ENCODE measurements at places on chromosomes 16 and 17.

DNA sequence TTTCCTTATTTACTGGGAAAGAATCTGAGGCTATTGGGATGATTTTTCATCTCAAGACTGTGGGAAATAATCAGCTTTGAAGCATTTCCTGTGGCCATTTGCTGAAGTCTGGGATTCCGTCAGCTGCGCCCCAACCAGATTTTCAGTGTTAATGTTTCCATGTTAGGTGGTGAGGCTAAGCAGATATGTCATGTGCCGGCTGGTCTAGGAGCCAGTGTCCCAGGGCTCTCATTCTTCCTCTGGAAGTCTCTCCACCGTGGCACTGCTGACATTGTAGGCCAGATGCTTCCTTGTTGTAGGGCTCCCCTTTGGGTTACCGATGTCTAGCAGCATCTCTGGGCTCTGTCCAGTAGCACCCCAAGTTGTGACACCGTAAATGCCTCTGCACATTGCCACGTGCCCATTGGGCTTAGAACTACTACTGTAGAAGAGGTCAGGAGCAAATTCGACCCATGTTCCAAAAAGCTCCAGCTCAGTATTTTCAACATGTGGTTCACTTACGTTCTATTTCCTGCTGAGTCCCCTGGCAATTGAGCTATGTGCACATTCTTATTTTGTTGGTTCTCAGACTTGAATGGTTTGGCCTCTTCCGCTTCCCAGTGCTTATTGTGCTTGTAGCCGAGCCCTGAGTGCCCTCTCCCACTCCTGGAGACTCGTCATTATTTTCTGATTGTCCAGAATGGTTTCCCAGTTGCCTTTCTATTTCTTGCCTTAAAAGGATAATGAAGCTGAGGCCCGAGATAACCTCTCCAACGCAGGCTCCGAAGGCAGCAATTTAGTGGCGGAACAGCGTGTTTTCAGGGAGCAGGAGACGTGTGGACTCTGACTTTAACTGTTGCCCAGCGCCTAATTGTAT lies 82.2 kb downstream of the SPECC1 start:
- no peak for DNase-seq

DNA sequence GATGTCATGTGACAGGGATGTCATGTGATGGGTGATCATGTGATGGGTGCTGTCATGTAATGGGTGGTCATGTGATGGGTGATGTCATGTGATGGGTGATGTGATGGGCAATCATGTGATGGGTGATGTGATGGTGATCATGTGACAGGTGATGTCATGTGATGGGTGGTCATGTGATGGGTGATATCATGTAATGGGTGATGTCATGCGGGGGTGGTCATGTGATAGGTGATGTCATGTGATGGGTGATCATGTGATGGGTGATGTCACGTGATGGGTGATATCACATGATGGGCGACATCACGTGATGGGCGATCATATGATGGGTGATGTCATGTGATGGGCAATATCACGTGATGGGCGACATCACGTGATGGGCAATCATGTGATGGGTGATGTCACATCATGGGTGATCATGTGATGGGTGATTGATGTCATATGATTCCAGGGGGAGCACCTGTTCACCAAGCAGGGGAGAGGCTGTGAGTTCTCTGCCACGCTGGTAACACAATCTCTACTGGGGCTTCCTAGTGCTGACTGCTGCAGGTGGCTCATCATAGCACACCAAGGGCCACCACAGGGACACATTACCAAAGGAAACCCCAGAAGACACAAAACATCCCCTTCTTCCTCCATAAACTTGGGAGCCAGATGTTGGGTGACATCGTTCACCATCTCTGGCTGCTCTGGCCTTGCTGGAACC lies 16.5 kb downstream of the CD300LB start:
- DNase-seq: no peak

DNA sequence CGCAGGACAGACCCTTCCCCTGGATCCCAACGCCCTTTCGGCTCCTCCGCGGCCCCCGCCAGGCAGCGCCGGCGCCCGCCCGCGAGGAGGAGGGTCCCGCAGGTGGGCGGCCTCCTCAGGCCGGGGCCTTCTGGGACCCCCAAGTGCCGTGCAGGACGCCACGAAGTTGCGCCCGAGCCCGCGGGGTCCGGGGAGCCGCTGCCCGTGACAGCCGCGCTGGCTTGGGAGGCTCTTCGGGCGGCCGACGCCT lies 504 bp downstream of the ERN1 start:
- no peak for DNase-seq

GRCh38 chr17:43560461-43561427 lies 14.6 kb upstream of the ETV4 start:
- DNase-seq: no peak

- DNase-seq: peak; percentile 42
Observed at GRCh38 chr17:27457731-27458523, 1.7 kb downstream of the KSR1 start.

DNA sequence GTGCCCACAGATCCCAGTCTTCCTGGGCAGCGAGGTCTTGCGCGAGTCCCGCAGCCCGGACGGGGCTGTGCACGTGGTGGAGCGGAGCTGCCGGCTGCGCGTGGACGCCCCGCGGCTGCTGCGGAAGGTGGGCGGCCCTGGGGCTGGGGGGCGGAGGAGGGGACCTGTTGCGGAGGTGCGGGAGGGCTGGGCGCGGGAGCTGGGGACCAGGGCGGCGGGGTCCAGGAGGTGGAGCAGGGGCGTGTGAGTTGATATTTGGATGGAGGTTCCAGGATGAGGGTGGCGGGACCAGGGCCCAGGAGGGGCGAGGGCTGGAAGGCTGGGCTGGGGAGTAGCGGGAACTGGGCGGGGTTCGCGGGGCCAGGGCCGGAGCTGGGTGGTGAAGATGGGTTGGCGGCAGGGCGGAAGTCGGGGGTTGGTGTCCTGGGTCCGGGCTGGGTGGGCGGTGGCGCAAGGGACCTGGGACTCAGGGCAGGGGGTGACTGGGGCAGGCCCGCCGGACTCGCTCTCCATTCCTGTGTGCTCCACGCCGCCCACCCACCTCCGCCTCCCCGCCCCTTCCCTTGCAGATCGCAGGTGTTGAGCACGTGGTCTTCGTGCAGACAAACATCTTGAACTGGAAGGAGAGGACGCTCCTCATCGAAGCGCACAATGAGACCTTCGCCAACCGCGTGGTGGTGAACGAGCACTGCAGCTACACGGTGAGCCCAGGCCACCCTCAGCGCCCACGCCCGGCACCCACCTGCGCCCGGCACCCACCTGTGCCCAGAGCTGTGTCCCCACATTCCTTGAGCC lies 29.6 kb downstream of the SEC14L5 start:
- no peak for DNase-seq

- DNase-seq: peak; percentile 47
Observed at GRCh38 chr17:491086-492021, 138.7 kb upstream of the RPH3AL start.

- no peak for DNase-seq
Observed at GRCh38 chr16:7270823-7271222, 61.8 kb upstream of the RBFOX1 start.

DNA sequence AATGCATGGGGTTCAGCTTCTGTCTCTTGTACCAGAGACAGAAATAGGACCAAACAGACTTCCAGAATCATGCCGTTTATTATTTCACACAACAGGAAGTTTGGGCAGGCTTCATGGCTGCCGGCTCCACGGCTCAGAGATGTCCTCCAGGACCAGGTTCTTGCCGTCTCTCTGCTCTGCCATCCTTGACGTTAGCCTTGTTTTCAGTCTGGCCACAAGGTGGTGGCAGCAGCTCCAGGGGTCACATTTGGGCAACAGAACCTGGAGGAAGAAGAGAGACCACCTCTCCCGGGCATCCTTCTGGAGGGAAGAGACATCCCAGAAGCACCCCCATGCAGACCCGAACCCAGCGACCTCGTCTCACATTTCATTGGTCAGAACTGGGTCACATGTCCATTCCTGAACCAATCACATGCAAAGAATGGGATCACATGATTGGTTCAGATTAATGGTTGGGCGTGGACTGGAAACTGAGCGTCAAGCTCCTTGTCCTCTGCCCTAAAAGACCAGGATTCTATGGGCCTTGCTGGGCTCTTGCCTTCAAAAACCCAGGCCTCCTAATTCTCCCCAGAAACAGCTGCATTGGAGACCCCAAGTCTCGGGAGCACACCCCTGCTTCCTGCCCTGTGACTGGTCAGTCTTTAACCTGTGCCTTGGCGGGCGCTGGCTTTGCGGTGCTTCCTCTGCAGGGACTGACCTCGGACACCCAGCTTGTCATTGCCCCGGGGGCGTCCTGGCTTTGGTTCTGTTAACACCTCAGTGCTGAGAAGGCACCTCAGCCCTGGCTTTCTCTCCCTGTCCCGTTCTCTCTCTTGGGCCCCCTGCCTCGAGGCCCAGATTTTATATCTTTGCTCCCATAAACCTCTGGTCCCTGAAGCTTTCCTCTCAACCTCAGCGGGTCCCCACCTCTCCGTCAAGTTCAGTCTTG lies 63.3 kb downstream of the IRF8 start:
- DNase-seq: no peak

DNA sequence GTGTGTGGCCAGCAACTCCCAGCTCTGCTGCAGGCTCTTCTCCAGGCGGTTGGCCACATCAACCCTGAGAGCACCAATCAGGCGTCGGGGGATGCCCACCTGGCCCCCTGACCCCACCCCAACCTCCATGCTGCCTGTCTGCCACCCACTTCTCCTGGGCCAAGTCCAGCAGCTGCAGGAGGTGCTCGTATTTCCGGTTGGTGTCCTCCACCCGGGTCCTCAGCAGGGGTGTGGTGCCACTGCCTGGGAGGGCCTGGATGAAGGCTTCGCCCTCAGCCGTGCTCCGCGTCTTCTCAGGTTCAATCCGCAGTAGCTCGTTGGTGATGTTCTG lies 44.6 kb downstream of the UBN1 start:
- no peak for DNase-seq

GRCh38 chr17:82180776-82181528 lies 31.7 kb downstream of the CCDC57 start:
- DNase-seq: no peak

- DNase-seq: no peak
Observed at GRCh38 chr17:49848019-49848473, at the start of gene TAC4. TSS of gene TAC4 (minus strand) at chr17:49848069. CDS start at chr17:49848017, 52 bp downstream.

DNA sequence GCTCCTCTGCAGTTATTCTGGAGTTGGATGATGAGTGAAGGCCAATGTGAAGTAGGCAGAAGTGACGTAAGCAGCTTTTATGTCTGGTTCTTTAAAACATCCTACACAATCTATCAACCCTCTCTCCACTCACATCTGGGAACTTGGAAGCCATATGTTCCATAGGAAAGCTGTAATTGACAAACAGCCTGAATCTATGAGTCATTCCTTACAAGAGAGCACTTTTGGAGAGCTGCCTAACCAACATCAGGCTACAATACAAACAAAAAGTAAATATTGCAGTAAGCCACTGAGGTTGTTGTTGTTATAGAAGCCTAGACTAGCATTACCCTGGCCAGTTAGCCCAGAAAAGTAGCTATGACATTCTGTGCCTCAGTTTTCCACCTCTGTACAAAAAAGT lies 5.9 kb downstream of the CCL7 start:
- peak; percentile 85 for DNase-seq

DNA sequence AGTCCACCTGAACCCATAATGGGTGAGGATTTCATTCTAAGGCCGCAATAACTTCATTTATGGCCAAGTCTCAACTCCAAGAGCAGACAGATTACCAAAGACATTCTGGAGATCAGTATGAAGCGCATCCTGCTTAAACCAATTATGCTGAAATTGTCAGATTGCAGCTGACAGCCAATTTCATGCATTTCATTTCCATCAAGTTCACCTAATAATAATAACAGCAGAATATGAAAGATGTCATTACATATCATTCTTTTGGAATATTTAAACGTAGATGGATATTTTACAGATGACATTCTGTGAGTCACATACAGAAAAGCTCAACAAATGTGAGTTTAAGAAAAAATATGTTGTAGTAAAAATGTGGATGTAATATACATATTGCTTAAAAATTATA lies 54.9 kb upstream of the NACA2 start:
- DNase-seq: no peak

DNA sequence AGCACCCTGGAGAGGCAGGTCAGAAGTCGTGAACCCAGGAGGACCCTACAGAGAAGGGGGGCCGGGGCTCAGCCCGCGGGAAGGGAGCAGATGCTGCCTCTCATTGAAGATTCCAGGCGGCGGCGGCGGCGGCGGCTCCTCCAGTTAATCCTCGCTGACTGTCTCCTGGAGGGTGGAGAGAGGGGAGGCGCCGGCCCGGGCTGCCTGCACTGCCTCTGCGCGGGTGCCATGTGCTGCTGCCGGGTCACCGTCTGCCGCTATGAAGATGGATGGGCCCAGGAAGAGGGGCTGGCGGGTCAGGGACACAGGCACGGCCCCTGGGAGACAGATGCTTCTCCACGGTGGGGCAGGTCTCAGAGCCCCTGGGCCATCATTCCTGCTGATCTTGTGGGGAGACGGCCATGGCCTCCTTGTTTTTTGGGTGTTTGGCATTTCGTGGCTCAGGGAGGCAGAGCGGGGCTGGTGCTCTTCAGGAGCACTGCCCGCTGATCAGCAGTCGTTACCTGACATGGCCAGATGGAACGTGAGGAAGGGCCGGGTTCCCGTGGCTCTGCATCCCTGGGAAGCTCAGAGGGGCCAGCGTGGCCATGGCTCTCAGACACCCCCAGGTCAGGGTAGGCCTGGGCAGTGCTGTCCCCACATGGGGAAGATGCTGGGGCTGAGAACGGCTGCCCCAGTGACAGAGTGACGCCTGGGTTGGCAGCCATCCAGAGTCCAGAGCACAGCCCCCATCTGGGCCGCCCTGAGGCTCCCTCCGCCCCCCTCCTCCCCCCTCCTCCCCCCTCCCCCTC lies 36.1 kb downstream of the GINS2 start:
- DNase-seq: peak; percentile 19

DNA sequence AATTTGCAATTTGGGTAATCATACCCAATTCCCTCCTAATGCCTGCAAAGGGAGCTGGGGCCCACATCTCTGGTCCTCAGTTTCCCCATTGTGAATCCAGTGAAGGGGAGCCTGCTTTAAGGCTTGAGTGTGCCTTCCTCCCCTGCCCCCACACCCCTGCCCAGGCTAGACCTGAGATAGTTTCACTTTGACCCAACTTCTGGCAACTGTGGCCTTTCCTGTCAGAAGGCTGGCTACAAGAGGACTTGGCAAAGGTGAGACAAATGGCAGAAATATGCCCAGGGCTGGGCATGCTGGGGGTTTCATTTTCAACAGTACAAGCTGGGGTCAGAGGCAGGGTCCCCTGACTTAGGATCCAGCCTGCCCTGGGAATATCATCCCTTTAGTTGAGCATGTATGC lies 10.0 kb downstream of the SOCS1 start:
- no peak for DNase-seq

- DNase-seq: no peak
Observed at GRCh38 chr16:49454426-49455180, 81.0 kb downstream of the C16orf78 start.

- DNase-seq: no peak
Observed at GRCh38 chr17:39755554-39756379, 18.0 kb downstream of the GRB7 start.

Data from M059J (cell line).